EH (cell line): ENCODE measurements at places on chromosomes 6 and 20.

GRCh38 chr6:31187780-31188194, 17.3 kb upstream of the POU5F1 start:
- no peak for DNase-seq

GRCh38 chr6:139679516-139680179, 305.2 kb upstream of the CITED2 start:
- DNase-seq = peak; percentile 73

DNA sequence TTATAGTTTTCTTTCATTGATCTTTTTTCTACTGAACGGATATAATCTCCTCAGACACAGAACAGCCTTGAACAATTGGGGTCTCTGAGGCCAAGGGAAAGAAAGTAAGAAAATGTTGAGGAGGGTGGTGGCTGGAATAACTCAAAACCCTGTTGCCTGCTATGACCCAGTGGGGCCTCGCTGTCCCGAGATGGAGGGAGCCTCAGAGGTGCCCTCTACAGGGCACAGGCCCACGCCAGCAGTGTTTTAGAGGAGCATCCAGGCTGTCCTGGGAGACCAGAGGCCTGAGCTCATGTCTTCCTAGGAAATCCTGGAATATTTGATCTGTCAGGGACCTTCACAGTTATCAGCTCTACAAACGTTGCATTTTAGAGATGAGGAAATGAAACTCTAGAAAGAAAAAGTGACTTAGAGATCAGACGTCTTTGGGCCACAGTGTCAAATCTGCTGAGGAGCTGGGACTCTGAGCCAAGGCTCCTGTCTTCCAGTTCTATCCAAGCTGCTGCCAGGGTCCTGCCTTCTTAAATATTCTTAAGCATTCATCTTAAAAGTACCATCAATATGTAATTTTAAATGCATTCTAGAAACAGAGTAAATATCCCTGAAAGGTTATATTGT, 26.3 kb downstream of the ALDH5A1 start:
- peak; percentile 49 for DNase-seq

GRCh38 chr6:134995536-134995935, 45.6 kb upstream of the ALDH8A1 start:
- no peak for DNase-seq

DNA sequence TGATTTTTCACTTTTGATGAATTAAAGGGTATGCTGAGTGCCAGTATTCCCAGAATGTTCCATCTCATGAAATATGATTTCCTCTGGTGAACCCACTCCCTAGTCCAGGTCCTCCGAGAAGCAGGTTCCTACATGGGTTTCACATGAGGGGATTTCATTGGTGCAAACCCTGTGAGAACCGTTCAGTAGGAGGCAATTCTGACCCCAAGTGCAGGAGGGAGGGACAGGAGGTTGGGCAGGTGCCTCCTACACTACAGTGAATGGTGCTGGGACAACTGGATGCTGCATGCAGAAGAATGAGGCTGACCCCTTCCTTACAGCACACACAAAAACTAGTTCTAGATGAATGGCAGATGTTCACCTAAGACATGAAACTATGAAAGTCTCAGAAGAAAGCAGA, 5.1 kb upstream of the ULBP2 start:
- no peak for DNase-seq

GRCh38 chr6:131225127-131225526, 89.9 kb downstream of the AKAP7 start:
- DNase-seq = no peak

DNA sequence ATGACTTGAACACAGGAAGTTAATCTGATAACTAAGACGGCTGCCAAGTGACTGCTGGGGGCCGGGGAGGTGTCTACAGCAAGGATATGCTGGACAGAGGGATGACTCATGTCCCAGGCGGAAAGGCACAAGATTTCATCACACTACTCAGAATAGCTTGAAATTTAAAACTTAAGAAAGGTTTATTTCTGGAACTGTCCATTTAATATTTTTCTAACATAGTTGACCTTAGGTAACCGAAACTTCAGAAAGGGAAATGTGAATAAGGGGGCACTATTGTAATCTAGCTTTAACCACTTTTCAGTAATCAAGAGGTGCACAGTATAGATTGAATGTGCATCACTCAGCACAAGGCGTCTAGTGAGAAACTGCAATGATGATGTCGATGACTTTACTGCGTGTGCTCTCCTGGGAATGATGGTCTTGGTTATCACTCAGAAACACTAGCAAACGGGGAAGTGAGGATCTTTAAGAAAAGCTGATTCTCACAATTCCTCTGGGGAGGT, 171.5 kb downstream of the QKI start:
- DNase-seq = peak; percentile 94

DNA sequence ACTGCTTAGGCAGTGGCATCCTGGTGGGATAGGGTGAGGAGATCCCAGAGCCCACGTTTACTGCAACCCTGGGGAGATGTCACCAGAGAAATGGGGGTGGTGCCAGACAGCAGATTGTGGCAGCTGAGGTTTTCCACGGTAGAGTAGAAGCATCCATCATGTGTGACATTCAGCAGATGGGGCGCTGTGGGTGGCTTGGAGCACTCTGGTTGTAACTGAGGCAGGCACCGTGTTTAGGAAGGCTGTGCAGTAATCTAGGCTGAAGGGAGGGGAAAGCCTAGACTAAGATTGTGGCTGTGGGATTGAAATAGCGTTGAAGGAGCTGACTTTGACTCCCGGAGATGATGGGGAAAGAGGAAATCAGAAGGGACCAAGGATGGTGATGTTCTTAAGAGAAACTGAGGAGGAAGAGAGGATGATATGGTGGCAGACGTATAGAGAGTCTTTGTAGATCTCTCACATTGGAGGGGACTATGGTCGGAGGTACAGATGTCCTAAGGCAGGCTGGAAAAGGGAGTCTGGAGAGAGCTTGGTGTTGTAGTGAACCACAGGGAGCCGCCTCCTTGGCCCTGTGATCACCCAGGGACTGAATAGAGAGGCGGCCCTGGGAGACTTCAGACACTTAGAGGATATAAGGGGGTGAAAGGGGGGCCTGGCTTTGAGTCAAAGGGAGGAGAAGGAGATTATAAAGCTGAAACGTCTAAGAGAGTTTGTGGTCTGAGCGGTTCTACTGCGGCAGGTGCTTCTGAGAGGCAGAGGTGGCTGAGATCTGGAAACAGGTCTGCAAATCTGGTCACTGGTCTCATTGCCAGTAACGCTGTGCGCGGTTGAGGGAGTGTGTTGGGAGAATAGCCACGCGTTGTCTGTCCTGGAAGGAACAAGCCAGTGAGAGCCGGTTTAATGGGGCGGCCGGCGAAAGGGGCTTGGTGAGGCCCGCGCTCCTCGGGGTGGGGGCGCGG, 792 bp upstream of the MICA start:
- DNase-seq = peak; percentile 33

DNA sequence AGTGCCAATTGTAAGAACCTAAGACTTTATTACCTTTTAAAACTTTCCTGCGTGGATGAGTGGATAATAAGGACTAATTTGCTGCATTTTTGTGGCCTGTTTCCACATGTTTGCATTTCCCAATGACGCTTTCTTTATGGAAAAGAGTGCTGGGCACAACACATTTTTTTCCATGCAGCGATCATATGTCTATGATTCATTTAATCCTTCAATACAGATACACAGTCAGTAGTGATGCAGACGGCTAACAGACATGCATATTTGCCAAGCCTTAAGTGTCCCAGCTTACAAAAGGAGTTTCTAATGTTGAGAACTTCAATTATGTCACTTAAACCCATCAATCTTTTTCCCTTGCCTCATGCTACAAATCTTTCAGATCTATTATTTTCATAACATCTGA, 239.8 kb upstream of the PREP start:
- peak; percentile 12 for DNase-seq
